NCI-H2081 treated with DMSO at 0.1 percent for 48 hours (cell line): ENCODE measurements at places on chromosomes 12 and 14.

DNA sequence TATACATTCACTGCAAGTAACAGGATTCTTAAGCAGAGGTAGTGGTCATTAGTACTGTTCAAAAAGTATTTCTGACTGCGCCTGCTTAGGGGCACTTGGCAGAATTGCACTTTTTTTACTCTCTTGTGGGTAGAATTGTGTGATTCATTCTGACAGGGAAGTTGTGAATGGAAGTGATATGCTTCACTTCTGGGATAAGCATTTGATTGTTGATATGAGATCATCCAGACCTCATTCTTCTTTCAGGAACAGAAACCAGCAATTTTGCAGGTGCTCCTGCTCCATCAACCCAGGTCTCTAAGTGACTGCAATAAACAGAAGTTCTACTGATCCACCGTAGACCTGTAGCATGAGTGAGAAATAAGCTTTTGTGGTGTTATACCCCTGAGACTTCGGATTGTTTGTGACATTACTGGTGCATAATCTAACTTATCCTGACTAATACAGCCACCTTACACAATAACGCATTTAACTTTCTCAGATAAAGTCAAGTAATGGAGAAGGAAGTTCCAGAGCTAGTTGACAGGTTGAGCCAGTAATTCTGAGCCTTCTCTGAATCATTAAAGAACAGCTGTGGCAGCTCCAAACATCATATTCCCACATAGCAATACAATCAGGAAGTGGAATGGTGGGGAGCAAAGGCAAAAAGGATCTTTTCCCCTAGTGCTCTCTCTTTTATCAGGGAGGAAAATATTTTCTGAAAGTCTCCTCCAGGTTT is 387.9 kb downstream of the SYT1 start:
- DNase-seq = no peak

GRCh38 chr14:20614038-20614840 is 23.1 kb upstream of the RNASE12 start:
- DNase-seq = no peak

- no peak for DNase-seq
Measured at GRCh38 chr12:6553051-6553868, 2.6 kb downstream of the IFFO1 start.

DNA sequence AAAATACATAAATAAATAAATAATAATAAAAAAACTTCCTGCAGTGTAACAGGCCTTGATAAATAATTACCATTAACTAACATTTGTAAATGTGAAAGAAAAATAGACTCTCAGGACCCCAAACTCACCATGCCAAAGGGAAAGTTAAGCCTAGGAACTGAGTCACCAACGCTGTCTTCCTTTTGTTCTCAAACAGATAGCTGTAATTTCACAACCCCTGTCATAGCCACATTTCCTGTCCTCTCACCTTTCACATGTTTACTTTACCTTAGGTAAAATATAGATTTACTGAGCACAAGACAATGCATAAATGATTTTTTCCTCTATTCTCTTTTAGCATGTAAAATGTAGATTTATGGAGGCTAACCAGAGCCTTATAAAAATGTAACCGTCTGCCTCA is 35.9 kb upstream of the CHST11 start:
- no peak for DNase-seq

- DNase-seq = no peak
Measured at GRCh38 chr12:54328595-54329337, 3.8 kb downstream of the COPZ1 start.

GRCh38 chr12:112822056-112822455 is 30.5 kb downstream of the RPH3A start:
- no peak for DNase-seq

DNA sequence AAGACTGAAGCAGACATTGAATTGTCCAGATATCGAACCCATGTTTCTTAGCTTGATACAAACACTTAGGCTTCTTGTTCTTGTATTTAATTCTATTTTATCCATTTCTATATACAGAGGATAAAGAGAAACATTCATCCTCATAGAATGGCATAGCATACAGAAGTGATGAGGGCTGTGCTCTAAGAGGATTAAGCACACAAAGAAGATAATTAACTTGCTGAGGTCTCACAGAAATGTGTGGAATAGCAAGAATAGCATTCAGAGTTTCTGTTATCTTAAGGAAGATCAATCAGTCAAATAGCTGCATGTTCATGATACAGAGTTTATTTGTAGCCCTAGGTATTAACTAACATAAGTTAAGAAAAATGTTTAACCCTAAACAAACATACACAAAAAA is 27.3 kb upstream of the STRAP start:
- no peak for DNase-seq

- DNase-seq = no peak
Measured at GRCh38 chr14:100421756-100422470, 98.8 kb downstream of the SLC25A47 start.

- DNase-seq = no peak
Measured at GRCh38 chr12:41438854-41439541, 250.9 kb downstream of the PDZRN4 start.

- no peak for DNase-seq
Measured at GRCh38 chr12:68236421-68237059, 10.9 kb upstream of the IL26 start.

GRCh38 chr12:92735131-92735721 is 32.4 kb downstream of the PLEKHG7 start:
- DNase-seq = no peak

GRCh38 chr14:67276131-67276530 is 34.9 kb downstream of the PALS1 start:
- no peak for DNase-seq

DNA sequence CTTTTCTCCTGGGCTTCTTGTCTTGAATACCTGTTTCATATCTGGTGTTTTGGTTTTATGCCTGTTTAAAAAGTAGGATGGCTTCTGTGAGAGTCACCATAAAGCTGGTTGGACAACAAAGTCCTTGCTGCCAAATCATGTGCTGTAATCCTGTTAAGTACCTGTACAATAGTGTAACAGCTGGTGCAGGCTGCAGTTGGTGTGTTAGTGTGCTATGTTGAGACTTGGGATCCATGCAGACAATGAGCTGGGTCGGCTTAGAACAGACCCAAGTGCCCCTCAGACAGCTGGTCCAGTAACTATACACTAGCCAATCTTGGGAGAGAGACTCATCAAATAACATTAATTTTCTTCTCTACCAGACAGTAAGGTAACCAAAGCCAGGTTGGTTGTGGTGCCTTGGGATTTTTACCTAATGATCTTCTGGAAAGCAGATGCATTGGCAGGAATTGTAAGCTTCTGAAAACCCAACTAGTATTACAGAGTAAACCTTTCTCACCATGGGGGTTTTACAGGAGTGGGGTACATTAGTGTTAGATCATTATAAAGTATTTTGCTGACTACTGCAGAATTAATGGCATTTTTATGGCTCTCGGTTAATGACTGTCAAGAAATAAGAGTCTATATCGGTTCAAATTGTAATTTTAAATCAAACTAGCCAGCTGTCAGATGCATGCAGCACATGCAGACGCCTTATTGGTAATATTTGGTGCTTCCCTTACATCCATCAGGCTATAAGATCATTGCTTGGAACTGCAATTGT is 231.2 kb downstream of the PDZRN4 start:
- DNase-seq = no peak

- DNase-seq = no peak
Measured at GRCh38 chr14:64500088-64500487, 3.5 kb downstream of the ZBTB25 start.

DNA sequence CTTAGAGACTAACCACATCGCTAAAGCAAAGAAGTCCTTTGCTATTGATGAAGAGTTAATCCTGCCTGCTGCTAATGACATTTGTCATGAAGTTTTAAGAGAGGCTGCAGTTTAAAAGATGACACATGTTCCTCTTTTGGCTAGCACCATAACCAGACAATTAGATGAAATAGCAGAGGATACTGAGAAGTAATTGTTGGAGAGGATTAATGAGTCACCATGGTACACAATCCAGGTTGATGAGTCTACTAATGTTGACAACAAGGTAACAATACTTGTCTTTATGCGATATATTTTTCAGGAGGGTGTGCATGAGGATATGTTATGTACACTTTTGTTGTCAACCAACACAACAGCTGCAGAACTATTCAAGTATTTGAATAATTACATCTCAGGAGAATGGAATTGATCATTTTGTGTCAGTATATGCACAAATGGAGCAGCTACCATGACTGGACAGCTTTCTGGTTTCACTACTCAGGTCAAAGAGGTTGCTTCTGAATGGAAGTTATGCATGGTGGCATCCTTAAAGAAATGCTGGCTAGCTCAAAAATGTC is 56.7 kb downstream of the LRRIQ1 start:
- no peak for DNase-seq

- DNase-seq = no peak
Measured at GRCh38 chr12:22101749-22102243, 55.8 kb downstream of the CMAS start.

- DNase-seq = no peak
Measured at GRCh38 chr14:36275741-36276140, 44.7 kb downstream of the MBIP start.

DNA sequence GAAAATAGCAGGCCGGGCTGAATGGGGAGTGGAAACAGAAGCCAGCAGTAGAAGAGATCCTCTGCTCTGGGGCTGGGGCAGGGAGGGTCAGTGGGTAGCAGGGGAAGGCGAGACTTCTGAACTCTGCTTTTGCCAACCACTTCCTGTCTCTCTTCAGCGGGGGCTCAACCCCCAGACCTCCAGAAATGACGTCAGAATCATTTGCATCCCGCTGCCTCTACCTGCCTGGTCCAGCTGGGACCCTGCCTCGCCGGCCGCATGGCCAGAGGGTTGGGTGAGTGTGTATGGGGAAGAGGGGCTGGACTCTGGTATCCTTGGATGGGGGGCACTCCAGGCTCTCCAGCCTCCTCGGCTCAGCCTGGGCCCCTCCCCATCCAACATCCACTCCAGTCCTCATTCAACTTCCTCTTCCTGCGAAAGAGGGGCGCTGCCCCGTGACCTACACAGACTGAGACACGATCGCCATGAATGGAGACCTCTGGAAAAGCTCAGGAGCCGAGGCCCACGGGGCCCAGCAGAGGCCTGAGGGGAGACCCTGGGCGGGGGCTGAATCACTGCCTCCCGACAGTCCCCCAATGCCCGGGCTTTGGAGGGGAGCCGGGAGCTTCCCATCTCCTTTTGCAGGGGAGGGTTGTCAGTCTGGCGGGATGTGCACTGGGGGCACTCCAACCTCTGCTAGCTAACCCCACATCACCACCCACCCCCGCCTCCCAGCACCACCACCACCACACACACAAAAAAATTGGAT is 458 bp upstream of the HOXC4 start:
- no peak for DNase-seq

GRCh38 chr12:7021956-7022355 is 3.7 kb upstream of the LPCAT3 start:
- no peak for DNase-seq

- DNase-seq = no peak
Measured at GRCh38 chr14:38387821-38388220, 131.9 kb upstream of the CLEC14A start.

GRCh38 chr14:103003850-103004249 is 53.5 kb downstream of the CDC42BPB start:
- DNase-seq = no peak

DNA sequence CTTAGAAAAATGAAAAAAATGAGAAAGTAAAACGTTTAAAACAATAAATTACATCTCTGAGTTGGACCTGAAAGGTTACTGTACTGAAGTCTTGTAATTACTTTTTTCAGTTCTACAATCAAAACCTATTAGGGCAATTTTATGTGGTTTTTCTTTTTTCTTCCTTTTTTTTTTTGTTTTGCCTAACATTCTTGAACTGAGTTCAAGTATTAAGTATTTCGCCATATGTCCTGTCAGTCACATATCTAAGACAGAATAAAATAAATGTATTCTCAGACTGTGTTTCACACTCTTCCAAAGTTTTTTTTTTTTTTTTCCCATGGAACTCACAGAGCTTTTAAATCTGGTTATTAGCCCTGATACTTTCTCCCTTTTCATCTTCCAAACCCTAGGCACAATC is 172.0 kb downstream of the BCAT1 start:
- DNase-seq = no peak

DNA sequence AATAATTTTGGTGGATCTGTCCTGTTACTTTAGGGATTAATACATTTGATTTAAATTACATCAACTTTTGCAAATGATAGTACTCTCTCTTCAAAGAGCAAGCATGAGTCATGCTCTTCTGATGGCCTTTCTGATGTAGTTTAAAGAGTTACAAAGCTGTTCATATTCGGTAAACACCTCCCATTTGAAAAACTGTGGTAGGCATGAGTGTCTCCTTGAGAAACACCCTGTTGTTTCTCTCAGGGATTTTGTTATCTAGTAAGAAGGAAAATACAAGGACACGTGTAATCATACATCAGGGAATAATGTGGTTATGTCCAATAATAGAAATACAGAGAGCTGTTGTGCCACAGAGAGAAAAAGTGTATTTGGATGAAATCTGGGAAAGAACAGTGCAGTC is 53.3 kb upstream of the E2F7 start:
- DNase-seq = no peak

GRCh38 chr14:36515105-36515593 is 4.9 kb downstream of the NKX2-1 start:
- no peak for DNase-seq

DNA sequence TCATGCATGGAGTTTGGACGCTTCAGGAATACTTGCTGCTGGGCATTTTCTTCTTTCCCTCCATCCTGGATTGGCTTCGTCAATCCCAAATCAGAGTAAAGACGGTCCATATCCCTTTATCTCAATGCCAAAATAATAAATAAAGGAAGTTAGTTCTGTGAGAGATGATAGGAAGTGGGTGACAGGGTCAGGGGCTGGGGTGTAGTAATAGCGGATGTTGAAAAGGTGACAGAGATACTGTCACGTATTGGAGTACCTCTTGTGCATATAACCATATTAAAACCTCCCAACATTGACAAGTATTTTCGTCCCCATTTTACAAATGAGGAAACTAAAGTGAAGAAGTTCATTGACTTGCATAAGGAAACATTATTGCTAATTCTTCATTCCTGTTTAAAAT is 12.4 kb downstream of the MAGOHB start:
- DNase-seq = no peak

DNA sequence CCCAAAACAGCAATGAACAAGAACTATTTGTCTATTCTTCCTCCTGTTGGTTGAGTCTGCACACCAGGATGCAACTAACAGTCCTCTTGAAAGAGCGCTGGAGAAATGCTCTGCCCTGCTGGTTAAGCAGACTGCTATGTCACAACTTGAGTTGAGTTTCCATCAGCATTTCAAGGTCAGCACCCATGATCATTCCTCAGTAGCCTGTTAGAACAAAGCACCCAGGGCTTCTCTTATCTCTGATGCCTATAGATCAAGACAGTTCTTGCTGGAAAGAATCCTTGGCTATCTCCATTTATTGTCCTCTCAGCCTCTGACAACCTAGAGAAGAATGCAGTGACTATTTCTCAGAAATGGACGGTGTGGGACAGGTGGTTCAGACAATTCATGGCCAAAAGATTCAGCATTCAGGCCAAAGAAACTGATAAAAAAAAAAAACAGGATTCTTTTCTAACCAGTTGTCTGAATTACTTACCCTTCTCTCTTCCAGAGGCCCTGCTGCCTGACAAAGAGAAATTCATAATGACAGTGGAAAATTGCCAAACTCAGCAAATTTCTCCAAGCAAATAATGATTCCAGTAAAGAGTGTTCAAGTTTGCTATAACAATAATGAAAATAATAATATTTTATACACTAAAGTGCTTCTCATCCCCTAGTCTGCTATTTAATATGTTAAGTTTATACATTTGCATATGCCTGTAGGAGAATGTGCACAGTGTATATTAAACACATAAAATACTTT is 306.7 kb downstream of the EMP1 start:
- DNase-seq = no peak

- DNase-seq = no peak
Measured at GRCh38 chr12:90071996-90072395, 363.4 kb upstream of the ATP2B1 start.
